Activated T-cell treated with anti-CD3 and anti-CD28 coated beads, Interleukin-2, amount 50 U/mL, for 1 hour (primary cell): ENCODE measurements at places on chromosomes 7 and 10.

- DNase-seq: no peak
These were observed 68.4 kb upstream of the SRRM3 start for GRCh38 chr7:76133164-76133775.

DNA sequence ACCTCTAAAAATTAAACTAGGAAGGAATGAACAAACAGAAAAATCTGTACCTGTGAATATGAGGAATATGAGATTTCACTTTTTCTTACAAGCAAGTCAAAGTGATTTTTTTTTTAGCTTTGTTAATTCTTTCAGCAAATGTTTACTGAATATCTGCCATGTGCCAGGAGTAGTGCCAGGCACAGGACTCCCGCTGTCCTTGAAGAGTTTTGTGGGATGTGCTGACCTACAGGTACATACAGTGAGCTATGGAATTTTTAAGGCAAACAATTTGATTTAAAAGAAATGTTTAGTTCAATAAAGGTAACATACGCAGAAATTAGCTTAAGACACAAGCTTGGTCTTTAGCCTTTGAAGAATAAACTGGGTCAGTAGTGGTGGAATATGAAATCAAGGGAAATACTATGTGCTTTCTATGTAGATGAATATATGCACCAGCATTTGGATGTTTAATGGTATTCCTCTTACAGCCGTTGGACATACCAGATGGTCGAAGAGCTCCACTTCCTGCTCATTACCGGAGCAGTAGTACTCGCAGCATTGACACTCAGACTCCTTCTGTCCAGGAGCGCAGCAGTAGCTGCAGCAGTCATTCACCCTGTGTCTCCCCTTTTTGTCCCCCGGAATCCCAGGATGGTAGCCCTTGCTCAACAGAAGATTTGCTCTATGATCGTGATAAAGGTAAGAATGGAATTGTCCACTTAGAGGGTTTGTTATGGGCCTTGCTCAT is 102.0 kb downstream of the GLCCI1 start:
- DNase-seq: no peak

DNA sequence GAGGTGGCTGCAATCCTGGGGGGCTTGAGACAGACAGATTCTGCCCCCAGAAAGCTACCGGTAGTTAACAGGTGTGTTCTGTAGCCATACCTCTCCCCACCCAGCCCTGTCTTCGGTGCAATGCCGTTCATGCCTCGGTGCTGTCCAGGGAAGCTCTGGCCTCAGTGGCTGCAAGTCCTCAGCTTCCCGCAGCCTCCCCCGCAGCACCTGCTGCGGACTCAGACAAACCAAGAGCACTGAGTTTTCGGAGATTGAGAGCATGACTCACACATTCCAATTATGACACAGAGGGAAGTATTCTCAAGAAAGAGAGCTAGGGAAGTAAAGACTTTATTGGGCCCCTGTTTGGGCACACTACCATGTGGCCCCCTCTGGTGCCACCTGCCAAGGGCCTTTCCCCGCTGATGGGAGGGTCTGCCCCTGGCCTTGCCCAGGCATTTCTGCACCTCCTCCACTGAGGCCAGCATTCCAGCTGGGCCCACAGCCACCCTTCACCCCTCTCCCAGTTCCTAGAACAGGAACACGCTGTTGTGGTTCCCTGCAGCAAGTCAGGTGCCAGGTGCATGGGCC is 30.2 kb upstream of the EZH2 start:
- peak; percentile 34 for DNase-seq

GRCh38 chr10:78520737-78521430 is 487.2 kb downstream of the RPS24 start:
- no peak for DNase-seq

DNA sequence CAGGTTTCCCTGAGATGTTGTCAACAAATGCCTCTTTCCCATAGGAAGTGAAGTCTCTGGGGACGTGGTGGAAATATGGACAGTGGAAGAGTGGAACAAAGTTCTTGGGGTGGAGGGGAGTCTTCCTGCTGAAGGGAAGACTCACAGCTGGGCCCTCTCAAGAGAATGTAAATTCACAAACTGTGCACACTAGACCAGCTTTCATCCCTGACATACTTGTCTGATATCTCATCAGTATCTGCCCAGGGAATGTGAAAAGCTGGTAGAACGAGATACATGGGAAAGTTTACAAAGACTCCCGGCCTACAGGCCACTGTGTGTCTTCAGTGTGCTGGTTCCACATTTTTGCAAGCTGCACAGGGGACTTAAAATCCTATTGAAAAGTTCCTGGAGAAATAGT is 16.7 kb upstream of the CCDC3 start:
- DNase-seq: no peak

DNA sequence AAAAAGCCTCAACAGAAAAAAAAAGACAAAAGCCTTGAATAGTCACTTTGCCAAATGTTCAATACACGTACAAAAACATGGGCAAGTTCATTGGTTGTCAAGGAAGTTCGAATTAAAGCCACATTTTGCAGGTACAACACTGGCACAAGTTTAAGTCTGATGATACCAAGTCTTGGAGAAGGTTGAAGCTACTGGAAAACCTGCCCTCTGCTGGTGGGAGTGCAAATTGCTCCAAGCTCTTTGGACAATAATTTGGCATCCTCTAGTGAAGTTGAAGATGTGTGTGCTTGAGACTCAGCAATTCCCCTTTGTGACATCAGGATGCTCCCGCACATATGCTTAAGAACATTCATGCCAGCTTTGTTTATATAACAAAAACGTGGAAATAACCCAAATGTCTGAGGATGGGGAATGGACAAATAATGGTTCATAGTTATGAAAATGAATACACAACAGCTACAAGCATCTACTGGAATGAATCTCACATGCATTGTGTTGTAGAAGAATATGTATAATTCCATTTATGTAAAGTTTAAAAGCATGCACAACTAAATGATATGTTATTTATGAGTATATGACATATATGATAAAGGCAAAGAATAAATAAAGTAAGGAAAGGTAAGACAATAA is 120.0 kb upstream of the PLPP4 start:
- peak; percentile 45 for DNase-seq

DNA sequence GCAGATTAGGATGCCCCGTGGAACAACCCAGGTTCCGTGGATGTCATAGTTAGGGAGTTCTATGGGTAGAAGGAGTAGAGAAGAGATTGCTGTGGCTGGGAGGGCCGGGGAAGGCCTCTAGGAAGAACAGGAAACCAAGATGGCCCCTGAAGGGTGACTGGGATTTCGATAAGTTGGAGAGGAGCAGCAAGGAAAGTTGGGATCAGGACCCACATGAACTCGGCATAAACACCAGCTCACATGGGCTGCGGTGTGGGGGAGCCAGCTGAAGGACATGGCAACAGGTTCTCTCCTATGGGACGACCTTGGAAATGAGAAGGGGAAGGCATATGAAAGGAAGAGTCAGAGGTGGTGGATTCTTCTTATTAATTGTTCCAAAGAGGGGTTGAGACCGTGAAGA is 333.7 kb upstream of the SHH start:
- no peak for DNase-seq

DNA sequence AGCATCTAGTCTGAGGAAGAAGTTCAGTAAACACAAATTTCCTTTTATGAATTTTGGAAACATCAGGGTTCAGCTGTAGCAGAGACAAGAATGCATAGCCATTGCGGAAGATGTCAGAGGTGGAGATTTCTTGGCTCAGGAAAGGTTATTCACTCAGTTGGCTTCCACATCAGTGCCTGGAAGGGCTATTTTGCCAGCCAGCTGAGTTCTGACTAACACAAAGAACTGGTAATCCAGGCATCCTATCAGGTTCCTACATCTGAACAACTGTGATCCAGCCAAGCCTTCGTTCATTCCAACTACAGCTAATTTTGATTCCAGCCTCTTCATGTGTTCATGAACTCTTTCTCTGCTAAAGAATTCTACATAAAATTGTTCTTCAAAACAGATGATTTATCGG is 965.6 kb downstream of the XPNPEP1 start:
- DNase-seq: no peak

DNA sequence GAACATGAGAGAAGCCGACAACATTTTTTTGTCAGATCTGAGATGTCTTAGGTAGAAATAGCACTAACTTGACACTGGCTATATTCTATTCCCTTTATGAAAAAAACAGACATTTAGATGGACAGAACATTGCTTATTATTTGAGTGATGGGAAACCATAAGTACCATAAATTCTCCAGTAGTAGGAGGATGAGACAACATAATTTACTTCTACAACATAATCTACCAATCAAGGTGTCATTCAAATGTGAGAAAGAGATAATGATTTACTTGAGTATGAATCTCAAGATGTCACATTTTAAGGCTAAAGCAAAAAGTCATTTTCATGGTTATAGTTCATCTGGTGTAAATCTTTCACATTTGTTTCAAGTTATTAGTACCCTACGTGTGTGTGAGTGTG is 110.8 kb downstream of the CALCR start:
- DNase-seq: no peak

DNA sequence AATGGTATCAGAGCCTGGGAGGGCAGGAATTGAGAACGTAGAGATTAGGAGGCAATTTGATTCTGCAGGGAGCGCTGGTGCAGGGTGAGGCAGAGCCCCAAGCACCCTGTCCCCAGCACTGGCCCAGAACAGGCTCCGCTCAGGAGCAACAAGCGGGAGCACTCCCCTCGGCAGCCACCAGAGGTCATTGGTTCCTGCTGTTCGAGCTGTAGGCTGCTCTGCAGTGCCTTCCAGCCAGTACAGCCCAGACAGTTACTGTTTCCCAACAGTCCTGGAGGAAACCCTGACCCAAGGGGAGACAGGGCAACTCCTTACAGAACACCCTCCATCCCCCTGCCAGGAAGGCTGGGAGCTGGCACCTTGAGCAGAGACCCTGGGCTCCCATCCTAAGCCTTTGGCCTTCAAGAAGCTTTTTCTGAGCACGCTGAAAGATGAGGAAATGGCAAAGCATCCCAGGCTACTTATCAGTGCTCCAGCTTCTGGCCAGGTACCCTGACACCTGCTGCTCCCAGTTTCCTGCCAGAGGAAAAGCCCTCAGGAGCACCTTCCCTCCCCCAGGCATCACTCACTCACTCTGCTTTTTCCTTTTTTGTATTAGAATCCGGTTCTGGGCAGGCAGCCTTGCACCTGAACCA is 71.2 kb upstream of the EFCAB10 start:
- peak; percentile 72 for DNase-seq

- no peak for DNase-seq
These were observed 20.7 kb downstream of the FAM241B start for GRCh38 chr10:69650589-69651261.

- no peak for DNase-seq
These were observed 90.5 kb upstream of the CSTF2T start for GRCh38 chr10:51789903-51790302.

- peak; percentile 57 for DNase-seq
These were observed 31.7 kb downstream of the PAPOLB start for GRCh38 chr7:4830176-4830575.

- no peak for DNase-seq
These were observed 9.6 kb upstream of the VWC2 start for GRCh38 chr7:49763791-49764190.

- no peak for DNase-seq
These were observed 12.5 kb downstream of the VENTX start for GRCh38 chr10:133249975-133250754.

DNA sequence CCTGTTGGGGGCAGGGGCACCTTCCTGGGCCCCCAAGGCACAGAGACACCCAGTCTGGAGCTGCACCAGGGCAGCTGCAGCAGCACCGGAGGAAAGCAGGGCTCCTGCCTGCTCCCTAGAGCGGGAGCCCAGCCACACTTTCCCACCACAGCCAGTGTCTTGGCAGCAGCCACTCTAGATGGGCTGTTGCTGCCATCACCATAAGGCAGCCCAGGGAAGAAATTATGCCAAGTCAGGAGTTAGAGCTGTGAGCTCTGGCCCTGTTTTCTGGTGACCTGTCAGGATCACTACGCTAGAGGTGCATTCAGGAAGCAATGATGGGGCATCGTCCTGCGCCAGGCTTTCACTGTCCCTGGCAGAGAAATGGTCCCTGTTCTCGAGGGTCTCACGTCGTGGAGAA is 38.0 kb upstream of the ZNRF2 start:
- no peak for DNase-seq

DNA sequence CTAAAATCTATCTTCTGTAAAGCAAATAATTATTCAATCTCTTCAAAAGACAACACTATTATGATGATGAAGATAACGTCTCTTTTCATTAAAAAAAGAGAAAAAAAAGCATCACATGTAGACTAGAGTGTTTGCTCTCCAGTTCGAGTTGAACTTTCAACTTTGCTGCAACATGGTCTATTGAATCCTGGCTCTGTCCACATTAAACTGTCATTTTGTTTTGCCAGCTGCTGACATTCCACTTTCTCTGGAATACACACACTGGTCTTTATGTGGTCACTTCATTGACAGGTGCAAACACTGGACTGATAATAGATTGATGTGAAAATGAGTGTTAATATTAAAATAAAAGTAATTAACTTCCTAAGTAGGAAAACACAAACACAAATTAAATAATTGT is 61.7 kb downstream of the PTF1A start:
- DNase-seq: no peak

DNA sequence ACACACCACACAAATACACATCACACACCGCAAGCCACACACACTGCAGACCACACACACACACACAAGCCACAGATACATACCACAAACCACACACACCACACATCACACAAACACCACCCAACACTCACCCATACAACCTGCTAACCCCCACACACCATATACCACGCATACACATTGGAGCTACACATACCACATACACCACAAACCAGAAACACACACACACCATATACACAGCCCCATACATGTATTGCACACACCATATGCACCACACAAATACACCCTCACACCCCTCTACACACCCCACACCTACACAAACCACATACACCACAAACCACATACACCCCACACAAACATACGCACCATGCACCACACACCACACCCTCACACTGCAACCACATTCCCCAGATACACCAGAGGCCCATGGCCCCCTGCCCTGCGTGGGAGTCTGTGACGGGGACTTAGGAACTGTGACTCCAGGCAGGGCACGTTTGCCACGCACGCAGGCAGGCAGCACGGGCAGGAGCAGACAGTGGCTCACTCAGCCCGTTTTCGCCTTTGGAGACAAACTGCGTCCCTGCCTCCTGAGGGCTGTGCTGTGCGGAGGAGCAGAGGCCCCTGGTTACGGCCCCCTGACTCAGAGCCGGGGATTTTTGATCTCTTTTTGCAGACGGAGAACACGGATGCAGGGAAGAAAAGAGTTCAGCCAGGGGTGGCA is 52.6 kb downstream of the TMEM209 start:
- DNase-seq: peak; percentile 20

- DNase-seq: no peak
These were observed 3.2 kb downstream of the AKR1B15 start for GRCh38 chr7:134552105-134552504.

GRCh38 chr7:124779620-124780019 is 14.0 kb upstream of the GPR37 start:
- DNase-seq: no peak

- no peak for DNase-seq
These were observed 323.3 kb upstream of the KAT6B start for GRCh38 chr10:74502963-74503608.

- DNase-seq: peak; percentile 54
These were observed 11.6 kb downstream of the IMPDH1 start for GRCh38 chr7:128398016-128398840.

- no peak for DNase-seq
These were observed 7.5 kb downstream of the MYO1G start for GRCh38 chr7:44971188-44971901.

GRCh38 chr7:47419471-47419870 is 162.4 kb downstream of the TNS3 start:
- DNase-seq: no peak

GRCh38 chr10:48249763-48250351 is 24.6 kb downstream of the FRMPD2 start:
- no peak for DNase-seq

GRCh38 chr7:36487756-36488336 is 98.2 kb downstream of the ANLN start:
- DNase-seq: no peak

- peak; percentile 88 for DNase-seq
These were observed 3.7 kb downstream of the ELOVL3 start for GRCh38 chr10:102229810-102230263.
